ENCODE measurements at places on chromosomes 5 and 9. TPM values are rescaled to one million over a fixed set of nuclear protein-coding genes. Genes with fewer than 3 reads are reported as not detected.

GRCh38 chr9:130137081-130137640 lies 35.0 kb upstream of the NCS1 start:
- peaks cover 12% of the 10 kb centered on the region for H3K4me1 ChIP-seq
- no peaks in the 10 kb centered on the region for H3K27me3 ChIP-seq
- H3K27ac ChIP-seq, result peak overlapping the region; percentile 12
- no peak for DNase-seq
- H3K36me3 ChIP-seq, result no peaks in the 10 kb centered on the region

GRCh38 chr9:12988258-12988657 lies 213.4 kb downstream of the LURAP1L start:
- no peaks in the 10 kb centered on the region for H3K4me1 ChIP-seq
- no peaks in the 10 kb centered on the region for H3K27me3 ChIP-seq
- no peaks in the 10 kb centered on the region for H3K36me3 ChIP-seq
- H3K4me3 ChIP-seq, result no peak overlapping the region

DNA sequence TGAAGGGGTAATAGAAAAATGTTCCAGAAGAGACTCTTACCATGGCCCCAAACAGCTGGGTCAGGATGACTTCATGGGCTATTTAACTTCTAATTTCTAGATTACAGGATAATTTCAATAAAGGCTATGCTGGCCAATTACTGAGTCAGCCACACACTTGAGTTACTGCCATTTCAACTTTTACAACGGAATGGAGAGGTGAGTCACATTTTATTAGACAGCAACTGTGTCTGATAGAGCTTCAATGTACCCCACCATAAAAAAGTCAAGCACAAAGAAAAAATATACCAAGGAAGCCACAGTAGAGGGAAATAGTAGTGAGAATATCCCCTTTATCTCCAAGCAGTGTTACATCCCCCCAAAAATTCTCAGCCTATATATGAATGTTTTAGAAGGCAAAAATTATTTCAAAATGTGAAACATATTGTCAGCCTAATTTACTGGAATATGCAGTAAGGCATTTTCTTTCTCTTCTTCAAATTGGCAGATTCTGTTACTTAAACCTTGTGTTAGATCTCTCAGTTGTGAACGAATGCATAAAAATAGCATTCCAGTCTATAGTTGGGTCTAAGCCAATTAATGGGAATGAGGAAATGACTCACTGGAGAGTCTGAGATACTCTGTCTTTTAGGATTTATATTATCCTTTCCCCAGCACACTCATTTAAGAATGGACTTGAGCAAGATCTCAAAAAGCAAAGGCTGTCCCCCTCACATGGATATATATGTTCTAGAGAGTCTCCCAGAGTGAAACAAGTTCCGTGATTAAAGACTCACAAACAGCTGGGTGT lies 47.1 kb upstream of the RAI14 start:
- no peaks in the 10 kb centered on the region for H3K36me3 ChIP-seq
- no peak overlapping the region for H3K4me3 ChIP-seq
- peak; percentile 33 for DNase-seq
- peak overlapping the region; percentile 58 for H3K27ac ChIP-seq
- H3K4me1 ChIP-seq, result peaks cover 5% of the 10 kb centered on the region
- no peaks in the 10 kb centered on the region for H3K27me3 ChIP-seq

- H3K27ac ChIP-seq, result no peak overlapping the region
- no peaks in the 10 kb centered on the region for H3K4me1 ChIP-seq
- DNase-seq, result no peak
- H3K4me3 ChIP-seq, result no peak overlapping the region
Observed at GRCh38 chr5:78888580-78889368, 96.3 kb downstream of the ARSB start.

- DNase-seq, result no peak
- H3K36me3 ChIP-seq, result no peaks in the 10 kb centered on the region
- no peak overlapping the region for H3K27ac ChIP-seq
- H3K4me1 ChIP-seq, result peaks cover 14% of the 10 kb centered on the region
- H3K27me3 ChIP-seq, result no peaks in the 10 kb centered on the region
- no peak overlapping the region for H3K4me3 ChIP-seq
Observed at GRCh38 chr9:34510497-34511468, 12.0 kb downstream of the ENHO start.

KIF24 gene
- polyA plus RNA-seq, result 0.71 TPM

GRCh38 chr9:113734826-113735225 lies 141.3 kb upstream of the ZNF618 start:
- no peak overlapping the region for H3K27ac ChIP-seq
- H3K27me3 ChIP-seq, result no peaks in the 10 kb centered on the region
- DNase-seq, result no peak
- no peaks in the 10 kb centered on the region for H3K36me3 ChIP-seq

DNA sequence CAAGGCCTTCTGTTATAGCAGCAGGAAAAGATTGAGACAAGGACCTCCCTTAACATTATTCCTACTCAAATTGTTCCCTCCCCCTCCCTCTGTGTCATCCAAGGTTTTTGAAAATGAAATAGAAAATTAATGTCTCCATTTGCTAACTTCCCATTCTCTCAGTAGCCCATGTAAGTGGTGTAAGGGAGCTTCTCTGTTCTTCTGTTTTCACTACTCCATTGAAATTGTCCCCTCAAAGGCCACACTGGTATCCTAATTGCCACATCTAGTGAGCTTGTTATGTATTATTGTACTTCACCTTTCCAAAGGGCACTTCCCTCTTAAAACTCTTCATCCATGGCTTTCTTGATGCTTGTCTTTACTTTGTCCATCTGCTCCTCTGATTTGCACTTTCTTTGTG lies 131.2 kb upstream of the PIK3R1 start:
- no peak overlapping the region for H3K4me3 ChIP-seq
- H3K27me3 ChIP-seq, result no peaks in the 10 kb centered on the region
- DNase-seq, result no peak
- no peak overlapping the region for H3K27ac ChIP-seq
- H3K4me1 ChIP-seq, result peaks cover 4% of the 10 kb centered on the region

KIF4B gene
- polyA plus RNA-seq, result 0.05 TPM

DNA sequence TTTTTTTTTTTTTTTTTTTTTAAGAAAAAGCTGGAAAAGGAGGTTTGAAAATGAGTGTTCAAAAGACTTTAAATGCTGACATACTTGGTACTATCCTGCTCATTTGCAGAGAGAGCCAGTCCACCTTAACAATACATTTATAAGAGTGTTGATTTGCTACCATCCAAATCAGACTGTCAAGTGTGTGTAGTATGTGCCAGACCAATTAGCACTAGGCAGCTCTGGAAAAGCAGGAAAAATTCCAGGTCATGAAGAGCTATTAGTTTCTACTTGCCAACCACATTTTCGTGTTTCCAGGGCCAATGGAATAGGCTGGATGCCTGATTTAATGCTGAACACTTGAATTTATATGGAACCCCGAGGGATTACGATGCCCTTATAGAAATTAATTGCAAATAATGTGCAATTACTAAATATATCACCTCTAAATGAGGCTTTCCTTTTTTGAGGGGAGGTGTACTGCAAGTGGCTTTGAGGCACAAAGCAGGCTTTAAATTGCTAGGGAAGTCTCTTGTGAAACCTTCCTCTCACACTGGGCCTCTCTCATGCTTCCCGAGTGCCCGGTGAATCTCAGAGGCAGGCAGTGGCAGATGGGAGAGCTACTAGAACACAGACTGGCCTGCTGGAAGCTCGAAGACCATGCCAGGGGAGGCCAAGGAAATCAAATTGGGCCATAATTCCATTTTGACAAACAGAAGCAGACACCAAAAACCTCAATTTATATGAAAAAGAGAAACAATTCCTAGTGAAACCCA lies 178.7 kb downstream of the PPP2R2B start:
- no peaks in the 10 kb centered on the region for H3K36me3 ChIP-seq
- no peaks in the 10 kb centered on the region for H3K27me3 ChIP-seq
- no peak overlapping the region for H3K27ac ChIP-seq
- no peak for DNase-seq
- peaks cover 5% of the 10 kb centered on the region for H3K4me1 ChIP-seq
- H3K4me3 ChIP-seq, result no peak overlapping the region

GRCh38 chr5:142342128-142342981 lies 17.5 kb upstream of the SPRY4 start:
- no peak for DNase-seq
- no peaks in the 10 kb centered on the region for H3K4me1 ChIP-seq
- H3K4me3 ChIP-seq, result no peak overlapping the region
- H3K27ac ChIP-seq, result no peak overlapping the region
- H3K36me3 ChIP-seq, result no peaks in the 10 kb centered on the region

SLC4A9 gene
- 0.53 TPM for polyA plus RNA-seq

COL23A1 gene
- polyA plus RNA-seq, result 2.7 TPM

- H3K36me3 ChIP-seq, result no peaks in the 10 kb centered on the region
- DNase-seq, result peak; percentile 84
- peak within 1 kb of the TSS; percentile 89 for H3K4me3 ChIP-seq
- no peaks in the 10 kb centered on the region for H3K27me3 ChIP-seq
Observed at GRCh38 chr9:111661150-111661801, at the start of gene GNG10. Gene GNG10, plus strand, starts transcription at chr9:111661605. Its CDS starts 30 bp downstream, at chr9:111661635.

DNA sequence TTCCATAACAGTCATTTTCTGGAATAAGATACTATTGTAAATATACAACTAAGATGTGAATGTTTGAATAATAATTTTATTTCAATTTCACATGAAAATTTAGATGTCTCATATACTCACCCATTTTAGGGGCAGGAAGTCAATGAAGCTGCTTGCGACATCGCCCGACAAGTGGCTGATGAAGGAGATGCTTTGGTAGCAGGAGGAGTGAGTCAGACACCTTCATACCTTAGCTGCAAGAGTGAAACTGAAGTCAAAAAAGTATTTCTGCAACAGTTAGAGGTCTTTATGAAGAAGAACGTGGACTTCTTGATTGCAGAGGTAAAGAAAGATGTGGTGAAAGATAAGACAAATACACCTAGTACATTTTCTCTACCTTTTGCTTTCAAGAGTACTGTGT lies 8.6 kb downstream of the BHMT start:
- no peaks in the 10 kb centered on the region for H3K36me3 ChIP-seq
- no peak overlapping the region for H3K27ac ChIP-seq
- peaks cover 5% of the 10 kb centered on the region for H3K27me3 ChIP-seq
- no peaks in the 10 kb centered on the region for H3K4me1 ChIP-seq
- no peak overlapping the region for H3K4me3 ChIP-seq
- no peak for DNase-seq

ANXA2R gene
- 3.2 TPM for polyA plus RNA-seq

GRCh38 chr9:75609401-75609800 lies 281.1 kb upstream of the PCSK5 start:
- H3K27ac ChIP-seq, result no peak overlapping the region
- DNase-seq, result no peak
- H3K36me3 ChIP-seq, result no peaks in the 10 kb centered on the region
- no peaks in the 10 kb centered on the region for H3K27me3 ChIP-seq
- H3K4me1 ChIP-seq, result no peaks in the 10 kb centered on the region
- no peak overlapping the region for H3K4me3 ChIP-seq

ORM2 gene
- polyA plus RNA-seq, result 80.9 TPM

GRCh38 chr5:74816875-74817274 lies 49.3 kb downstream of the FAM169A start:
- no peaks in the 10 kb centered on the region for H3K36me3 ChIP-seq
- no peaks in the 10 kb centered on the region for H3K27me3 ChIP-seq
- H3K27ac ChIP-seq, result no peak overlapping the region
- no peak overlapping the region for H3K4me3 ChIP-seq
- H3K4me1 ChIP-seq, result no peaks in the 10 kb centered on the region
- DNase-seq, result no peak

DNA sequence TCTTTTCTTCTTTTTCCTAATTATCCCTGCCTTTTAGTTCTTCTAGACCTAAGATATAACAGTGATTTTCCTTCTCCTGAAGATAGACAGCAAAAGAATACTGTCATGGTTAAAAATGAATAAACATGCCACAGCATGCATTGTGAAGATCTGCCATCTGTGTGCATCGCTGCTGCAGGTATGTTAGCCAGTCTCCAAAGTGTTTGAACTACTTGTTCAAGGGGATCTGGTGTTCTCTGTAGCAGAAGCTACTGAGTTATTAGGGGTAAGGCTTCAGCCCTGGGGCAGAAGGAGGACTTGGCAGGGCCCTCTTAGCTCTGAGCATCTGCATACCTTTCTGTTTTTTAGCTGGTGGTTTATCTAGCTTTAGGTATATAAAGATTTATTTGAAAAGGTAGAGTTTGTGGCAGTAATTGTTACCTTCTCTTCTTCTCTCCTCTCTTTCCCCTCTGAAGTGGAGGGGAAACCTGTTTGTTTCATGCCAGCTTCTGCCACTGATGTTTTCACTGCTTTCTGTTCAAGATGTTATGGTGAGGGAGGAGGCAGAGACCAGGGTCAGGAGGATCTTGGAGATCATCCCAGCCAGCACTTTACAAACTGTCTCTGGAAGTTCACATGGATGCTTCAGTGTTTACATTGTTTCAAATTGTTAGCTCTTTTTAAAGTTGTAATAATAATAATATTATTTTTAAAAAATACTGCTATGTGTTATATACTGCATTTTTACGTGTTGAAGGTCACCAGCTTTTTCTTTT lies 25.2 kb downstream of the GALNT10 start:
- no peak overlapping the region for H3K27ac ChIP-seq
- no peaks in the 10 kb centered on the region for H3K27me3 ChIP-seq
- no peaks in the 10 kb centered on the region for H3K4me1 ChIP-seq
- DNase-seq, result no peak
- no peaks in the 10 kb centered on the region for H3K36me3 ChIP-seq
- no peak overlapping the region for H3K4me3 ChIP-seq

DNA sequence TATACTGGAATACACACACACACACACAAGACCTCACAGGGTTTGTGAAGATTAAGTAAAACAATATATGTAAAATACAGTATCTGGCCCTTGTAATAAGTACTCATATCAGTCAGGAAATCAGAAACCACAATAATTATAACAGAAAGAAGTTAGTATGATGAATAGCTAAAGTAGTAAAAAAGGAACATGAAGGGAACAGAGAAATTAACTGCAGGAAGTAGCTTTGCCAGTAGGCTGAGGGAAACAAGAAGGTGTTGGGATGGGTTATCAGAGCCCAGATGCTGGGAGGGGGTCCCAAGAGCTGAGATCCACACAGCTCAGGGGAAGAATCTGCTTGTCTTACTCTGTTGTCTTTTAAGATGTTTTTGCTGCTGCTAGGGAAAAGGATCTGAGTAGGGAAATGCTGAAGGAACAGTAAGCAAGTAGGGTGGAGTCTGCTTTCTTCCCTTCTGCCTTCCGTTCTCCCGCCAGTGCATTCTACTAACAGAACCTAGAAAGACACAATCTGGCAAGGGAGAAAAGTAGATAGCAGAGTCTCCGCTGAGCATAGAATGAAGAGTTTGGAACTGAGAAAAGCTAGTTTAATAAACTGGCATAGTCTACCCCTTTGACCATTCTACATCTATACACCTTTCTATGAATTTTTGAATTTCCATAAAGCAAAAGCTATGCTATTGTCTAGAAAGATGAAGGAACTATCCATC lies 55.3 kb upstream of the ALDH1A1 start:
- H3K27ac ChIP-seq, result no peak overlapping the region
- H3K4me1 ChIP-seq, result no peaks in the 10 kb centered on the region
- no peaks in the 10 kb centered on the region for H3K36me3 ChIP-seq
- DNase-seq, result no peak

OR13C2 gene
- not detected for polyA plus RNA-seq

SLC45A2 gene
- polyA plus RNA-seq, result 1.8 TPM

BSPRY gene
- polyA plus RNA-seq, result 12.0 TPM

DMRT3 gene
- not detected for polyA plus RNA-seq
